ENCODE measurements at places on chromosomes 4 and X.

DNA sequence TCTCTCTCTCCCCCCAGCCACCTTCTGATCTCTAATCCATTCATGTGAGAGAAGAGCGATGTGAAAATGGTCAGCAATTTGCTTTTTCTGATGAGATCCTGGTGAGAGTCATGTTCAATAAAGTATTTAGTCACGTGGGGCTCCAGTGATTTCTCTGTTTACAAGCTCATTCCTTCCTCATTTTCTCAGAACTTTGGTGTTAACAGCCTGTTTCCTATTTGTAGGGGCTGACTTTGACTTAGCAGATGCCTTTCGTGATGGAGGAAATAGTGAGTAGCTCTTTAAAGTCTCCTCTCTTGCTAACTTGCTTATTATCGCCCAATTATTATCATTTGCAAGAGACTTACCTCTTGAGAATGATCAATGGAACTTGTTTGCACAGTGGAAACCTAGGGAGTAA is 72.6 kb upstream of the CD99 start:
- no peak for DNase-seq

DNA sequence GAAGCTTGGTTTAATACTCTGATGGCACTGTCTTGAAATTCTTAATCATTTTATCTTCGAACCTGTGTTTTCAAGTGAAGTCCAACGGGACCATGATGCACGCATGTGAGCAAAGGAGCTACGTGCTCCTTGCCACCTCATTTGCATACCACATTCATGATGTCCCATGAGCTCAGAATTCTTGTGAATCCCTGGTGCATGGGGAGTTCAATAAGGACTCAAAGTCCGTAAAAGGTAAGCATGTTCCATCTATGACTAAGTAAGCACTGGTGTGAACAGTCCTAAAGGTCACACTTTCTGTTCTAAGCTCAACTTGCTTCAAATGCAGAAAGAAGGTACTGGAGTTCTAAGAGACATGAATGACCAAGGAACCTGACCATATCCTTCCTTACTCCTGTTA is 13.1 kb upstream of the GPM6B start:
- no peak for DNase-seq

DNA sequence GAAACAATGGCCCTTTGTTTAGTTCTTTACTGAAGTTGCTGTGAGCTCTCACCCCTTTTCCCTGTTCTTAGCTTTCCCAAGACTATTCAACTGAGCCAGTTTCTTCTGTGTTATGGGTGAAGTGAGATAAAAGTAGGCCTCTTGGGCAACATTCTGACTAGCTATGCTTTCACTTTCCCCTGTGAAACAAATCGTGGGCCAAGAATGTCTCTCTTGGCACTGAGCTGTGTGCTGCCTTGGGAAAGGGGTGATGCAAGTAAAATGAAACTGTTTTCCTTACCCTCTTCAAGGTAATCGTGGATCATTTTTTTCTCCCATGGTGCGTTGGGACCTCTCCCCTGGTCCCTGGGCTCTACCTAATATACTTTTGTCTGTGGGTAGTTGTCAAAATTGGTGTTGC is 653.9 kb upstream of the MAGEB2 start:
- DNase-seq = no peak

- DNase-seq = no peak
Measured at GRCh38 chr4:79597266-79597665, 189.2 kb upstream of the GK2 start.

DNA sequence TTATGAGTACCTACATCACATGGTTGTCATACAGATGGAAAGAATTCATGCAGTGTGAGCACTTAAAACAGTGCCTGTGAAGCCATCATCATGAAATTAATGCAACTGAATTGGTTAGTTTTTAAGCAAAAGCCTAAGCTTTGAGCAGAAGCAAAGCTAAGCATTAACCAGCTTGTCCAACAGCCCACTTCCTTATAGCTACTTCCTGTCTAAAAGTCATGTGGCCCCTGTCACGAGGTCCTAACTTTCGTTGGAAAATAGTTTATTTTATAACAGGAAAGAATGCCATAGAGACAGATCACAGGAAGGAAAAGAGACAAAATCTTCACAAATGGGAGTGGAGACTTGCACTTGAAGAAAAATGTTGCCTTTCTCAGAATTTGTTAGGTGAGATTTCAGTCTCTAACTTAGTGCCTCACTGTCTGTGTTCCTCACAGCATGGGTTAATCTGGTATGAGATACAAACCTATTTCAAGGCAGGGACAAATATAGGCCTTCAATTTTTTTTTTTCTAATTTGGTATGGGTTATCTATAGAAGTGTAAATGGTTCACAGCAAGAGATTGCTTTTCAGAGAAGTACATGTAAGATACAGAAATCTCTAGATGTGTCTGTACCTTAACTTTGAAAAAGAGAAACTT is 27.7 kb upstream of the VCX start:
- no peak for DNase-seq

- no peak for DNase-seq
Measured at GRCh38 chr4:83107631-83108030, 6.9 kb downstream of the PLAC8 start.

GRCh38 chrX:13428053-13428786 is 108.4 kb upstream of the ATXN3L start:
- DNase-seq = no peak

GRCh38 chrX:8832582-8833378 is 31.6 kb upstream of the FAM9A start:
- no peak for DNase-seq

GRCh38 chr4:114226968-114227760 is 247.7 kb upstream of the ARSJ start:
- no peak for DNase-seq

DNA sequence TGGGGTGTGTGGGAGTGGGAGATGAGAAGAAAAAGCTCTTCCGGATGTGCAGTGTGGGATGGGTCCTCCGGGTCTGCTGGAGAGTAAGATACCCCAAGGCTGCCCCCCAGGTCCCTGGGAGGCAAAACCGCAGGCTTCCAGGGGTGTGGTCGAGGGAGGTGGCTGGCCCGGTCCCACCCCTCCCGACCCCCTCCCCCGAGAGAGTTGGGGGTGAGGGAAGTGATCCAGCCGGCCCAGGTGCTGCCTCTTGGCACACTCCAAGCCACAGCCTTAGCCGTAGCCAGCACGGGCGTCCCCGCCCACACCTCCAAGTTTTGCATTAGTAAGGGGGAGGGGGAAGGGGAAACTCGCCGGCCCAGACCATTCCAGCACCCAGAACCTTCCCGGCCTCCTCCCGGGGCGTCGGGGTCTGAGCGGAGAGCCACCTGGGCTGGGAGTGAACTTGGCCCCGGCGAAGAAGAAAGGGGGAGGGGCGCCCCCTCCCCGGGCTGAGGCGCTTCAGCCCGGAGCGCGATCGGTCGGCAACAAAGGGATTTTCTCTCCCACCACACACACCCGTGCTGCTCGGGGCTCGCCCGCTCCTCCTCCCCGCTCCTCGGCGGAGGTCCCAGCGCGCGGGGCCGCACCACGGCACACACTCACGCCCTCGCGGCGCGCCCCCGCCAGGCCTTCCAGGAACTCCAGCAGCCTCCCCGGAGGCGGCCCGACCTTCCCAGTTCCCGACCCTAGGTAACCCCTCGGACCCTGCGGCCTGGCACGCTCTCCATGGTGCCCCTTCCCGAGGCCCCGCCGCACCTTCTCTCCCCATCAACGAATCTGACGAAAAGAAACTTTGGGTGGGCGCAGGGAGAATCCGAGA is 14.4 kb downstream of the BCOR start:
- DNase-seq = no peak

GRCh38 chr4:77582156-77582555 is 23.5 kb upstream of the CXCL13 start:
- DNase-seq = no peak

DNA sequence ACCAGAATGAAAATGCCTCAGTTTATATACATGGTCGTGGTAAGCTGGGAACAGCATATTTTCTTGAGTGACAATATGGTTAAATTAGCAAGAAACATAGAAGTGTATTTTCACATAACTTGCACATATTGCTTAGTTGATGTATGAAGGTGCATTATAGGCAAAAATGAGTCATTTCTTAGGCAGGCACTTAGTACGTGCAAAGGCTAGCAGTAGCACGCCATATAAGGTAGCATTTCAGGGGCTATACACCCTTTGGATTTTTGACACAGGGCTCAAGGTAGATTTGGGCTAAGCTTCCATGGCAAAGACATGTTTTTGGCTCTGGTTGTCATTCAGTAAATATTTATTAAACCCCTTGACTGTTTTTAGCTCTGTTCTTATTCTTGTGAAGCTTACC is 33.1 kb downstream of the PCDH7 start:
- no peak for DNase-seq

DNA sequence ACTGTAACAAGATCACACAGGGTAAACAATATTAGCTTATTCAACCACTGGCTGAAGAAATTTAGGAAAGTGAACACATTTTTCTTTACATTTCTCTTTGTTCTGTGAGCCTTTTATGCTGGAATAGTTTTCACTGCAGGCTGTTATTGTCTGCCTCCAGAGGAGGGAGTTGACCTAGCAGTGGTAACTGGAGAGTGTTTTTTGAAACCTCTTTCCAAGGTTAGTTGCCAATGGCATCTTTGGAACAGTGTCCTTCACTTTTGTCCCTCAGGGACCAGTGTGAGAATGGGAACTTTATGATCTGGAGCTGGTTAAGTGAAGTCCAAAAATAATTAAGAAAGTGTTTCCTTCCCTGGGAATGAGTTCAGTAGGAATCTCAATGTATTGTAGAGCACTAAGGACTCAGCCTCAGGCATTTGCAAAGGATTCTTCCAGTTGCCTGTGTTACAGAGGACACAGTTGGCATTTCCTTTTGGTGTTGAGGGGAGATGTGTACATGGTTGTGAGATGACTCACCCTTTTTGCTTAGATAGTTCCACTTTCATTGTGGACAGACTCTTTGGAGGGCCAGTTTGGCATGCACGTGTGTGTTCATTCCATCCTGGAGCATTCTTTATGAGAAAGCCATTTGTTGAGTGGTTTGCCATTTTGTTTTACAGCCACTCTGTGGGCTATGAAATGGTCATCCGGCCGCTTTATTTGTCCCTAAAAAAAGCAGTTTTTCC is 61.3 kb downstream of the AR start:
- DNase-seq = no peak

- DNase-seq = no peak
Measured at GRCh38 chr4:137253949-137254348, 278.3 kb downstream of the PCDH18 start.

DNA sequence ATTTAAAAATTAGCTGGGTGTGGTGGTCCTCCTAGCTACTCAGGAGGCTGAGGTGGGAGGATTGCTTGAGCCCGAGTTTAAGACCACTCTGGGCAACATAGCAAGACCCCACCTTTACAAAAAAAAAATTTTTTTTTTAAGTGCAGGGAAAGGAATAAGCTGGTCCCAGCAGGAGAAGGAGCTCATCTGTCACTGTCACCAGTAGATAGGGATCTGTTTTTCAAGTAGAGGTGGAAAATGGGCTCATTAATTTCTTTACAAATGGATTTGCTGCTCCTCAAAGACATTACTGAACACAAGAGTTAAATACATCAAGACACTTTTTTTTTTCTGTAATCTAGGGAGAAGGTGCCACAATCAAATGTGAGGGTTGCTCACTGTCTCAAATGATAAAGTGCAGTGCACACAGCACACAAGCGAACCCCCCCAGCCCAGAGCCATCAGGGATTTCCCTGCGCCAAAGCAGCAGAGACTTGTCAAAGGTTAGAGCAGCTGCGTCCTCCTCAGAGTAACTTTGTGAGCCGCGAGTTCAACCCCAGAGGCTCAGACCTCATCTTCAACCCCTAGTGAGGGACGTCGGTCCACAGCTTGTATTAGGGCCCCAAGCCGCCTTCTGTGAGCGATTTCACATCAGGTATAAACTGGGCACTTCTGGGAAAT is 14.3 kb upstream of the MTNR1A start:
- no peak for DNase-seq

- no peak for DNase-seq
Measured at GRCh38 chr4:139581096-139581495, 25.1 kb upstream of the SETD7 start.

GRCh38 chrX:340641-341423 is 22.2 kb upstream of the GTPBP6 start:
- DNase-seq = no peak

- DNase-seq = no peak
Measured at GRCh38 chr4:27233531-27233930, 372.9 kb downstream of the STIM2 start.

GRCh38 chr4:73992050-73992449 is 4.1 kb upstream of the PPBP start:
- DNase-seq = no peak

DNA sequence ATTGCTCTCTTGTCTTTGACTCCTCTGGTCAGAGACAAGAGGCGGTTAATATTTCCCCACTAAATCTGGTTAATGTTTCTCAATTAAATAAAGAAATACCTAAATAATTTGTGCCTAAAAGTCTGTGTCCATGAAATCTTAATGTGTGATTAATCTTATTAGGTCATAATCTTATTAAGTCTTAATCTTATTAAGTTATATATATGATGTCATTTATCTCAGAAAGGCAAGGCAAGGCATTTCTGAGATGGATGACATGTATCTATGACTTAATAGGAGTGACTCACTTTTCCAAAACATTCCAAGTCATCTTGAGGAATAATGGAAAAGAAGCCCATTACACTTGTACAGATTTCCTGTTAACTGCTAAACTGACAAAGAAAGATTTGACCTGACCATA is 74.7 kb downstream of the TRAM1L1 start:
- DNase-seq = no peak

DNA sequence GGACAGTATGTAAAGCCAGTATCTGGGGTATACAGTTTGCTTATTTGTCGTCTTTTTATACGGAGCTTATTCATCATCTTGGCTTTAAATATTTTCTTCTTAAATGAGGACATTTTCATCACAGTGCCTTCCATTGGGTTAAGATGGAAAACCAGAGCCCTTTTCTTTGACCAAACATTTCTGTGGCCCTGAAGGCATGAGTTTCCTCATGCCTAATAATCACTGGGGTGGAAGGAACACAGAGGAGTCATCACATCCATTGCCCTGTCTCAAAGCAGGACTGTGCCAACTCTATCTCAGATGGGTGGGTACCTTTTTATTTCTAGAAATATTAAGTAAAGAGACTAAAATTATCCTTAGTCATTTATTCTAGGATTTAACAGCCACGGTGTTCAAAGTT is 40.0 kb downstream of the CHRDL1 start:
- DNase-seq = no peak

GRCh38 chr4:85448906-85449890 is 25.8 kb upstream of the ARHGAP24 start:
- no peak for DNase-seq

GRCh38 chrX:100355680-100356079 is 54.4 kb downstream of the PCDH19 start:
- no peak for DNase-seq

- DNase-seq = no peak
Measured at GRCh38 chr4:54946741-54947140, 178.7 kb downstream of the KDR start.

DNA sequence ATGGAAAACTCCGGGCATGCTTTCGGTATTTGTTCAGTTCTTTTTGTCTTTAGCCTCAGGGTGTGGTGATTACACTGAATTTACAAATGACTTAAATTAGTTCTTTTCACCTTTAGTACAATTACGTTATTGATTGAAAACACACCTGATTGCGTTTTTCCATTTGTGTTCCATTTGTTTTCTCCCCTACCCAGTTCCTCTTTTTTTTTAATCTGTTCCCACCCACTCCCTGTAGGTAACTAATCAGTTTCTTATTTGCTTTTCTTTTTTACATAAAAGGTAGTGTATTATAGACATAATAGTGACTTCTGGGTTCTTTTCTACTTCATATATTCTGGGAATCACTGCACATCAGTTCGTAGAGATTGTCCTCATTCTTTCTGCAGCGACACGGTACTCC is 53.4 kb downstream of the TNIP2 start:
- DNase-seq = no peak

GRCh38 chr4:27873596-27873995 is 1013.0 kb downstream of the STIM2 start:
- DNase-seq = no peak
